ENCODE measurements at places on chromosomes 13 and 19.

GRCh38 chr19:48469289-48469881 lies at the start of gene CYTH2:
CYTH2 (plus strand) TSS chr19:48469369; CDS start chr19:48469508, 139 bp downstream.
- no peak for DNase-seq

GRCh38 chr19:591099-591958 lies 1.6 kb downstream of the HCN2 start:
- no peak for DNase-seq

DNA sequence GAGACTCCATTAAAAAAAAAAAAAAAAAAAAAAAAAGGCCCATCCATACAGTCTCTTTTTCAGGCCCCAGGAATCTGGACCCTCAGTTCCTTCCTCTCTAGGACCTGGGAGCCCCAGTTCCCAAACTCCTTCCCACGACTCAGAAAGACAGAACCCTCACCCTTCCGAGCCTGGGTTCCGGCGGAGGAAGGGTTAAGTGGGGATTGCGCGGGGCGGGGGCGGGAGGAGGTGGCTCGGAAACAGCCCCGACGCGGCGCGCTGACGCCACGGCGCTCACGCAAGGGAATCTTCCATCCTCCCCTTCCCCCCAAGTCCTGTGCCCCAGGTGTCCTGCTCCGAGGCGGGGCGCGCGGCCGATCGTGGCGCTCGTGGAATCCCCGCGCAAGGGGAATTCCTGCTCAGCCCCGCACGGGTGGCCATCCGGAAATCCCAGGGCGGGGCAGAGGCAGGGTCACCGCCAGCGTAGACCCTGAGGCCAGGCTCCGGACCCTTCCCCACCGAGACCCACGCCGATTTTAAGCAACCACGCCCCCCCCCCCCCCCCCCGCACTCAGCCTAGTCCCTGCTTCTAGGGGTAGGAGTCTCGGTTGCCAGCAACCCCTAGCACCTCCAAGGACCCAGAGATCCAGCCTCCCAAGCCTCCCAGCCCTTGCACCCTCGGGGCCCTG lies 659 bp downstream of the NFKBID start:
- peak; percentile 21 for DNase-seq

- no peak for DNase-seq
Measured at GRCh38 chr13:23450340-23451046, 17.0 kb upstream of the SACS start.

DNA sequence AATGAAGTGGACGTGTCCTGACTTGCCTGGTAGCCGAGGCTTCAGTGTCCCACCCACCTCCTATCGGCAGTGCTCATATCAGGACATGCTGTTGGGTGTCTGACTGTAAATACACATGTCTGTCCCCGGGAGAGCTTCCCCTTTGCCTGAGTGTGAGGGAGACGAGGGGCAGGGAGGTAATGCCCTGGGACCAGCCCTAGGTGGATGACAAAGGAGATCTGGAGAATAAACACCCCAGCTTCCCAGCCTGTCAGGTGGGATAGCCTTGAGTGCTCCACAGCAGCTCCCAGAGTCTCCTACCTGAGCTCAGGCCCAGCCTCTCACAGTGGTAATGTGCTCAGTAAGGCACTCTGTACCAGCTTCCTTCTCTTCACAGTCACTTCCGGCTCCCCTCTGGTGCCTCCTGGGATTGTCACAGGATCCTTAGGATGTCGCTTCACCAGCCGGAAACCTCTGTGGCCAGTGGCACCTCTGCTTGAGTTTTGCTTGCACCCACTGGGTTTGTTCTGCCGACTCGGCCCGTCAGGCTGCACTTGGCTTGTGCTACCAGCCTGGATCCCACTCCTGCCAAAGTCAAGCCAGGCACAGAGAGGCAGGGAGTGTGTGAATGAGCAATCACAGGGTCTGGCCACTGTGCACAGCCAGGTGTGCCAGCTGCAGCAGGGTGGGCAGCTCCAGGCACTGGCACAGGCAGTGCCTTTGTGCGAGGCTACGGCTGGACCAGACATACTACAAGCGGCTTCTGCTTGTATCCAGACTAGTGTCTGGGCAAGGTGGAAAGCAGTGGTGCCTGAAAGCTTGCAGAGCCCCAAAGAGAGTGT lies 54.4 kb upstream of the RGCC start:
- no peak for DNase-seq

DNA sequence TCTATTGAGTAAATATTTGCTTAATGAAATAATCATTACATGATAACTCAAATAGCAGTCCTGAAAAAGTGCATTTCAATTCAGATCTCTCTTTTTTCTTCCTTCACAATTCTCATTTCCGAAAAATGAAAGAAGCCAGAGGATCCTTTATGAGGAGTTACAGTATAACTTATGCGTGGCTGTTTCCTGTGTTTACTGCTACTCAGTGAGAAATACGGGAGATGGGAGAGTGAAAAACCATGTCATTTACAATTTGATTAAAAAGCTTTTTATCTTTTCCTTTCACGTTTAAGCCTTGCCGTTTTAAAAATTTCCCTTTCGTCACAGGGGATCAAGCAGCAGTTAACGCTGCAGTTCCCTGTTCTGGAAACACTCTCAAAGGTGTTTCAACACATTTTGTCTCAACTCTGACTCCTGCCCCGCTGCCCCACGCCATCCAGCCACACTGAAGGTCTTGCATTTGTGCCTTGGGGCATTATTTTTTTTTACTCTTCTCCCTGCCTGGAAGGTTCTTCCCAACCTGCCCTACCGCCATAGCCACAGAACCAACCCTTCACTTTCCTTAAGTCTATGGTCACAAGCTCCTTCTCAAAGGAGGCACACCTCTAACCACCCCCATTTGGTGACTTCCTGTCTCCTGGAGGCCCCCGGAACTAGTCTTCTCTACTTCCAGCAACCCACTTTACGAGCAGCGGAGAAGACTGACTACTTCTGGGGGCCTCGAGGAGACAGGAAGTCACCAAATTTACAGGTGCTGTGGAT lies 17.0 kb downstream of the KL start:
- no peak for DNase-seq

DNA sequence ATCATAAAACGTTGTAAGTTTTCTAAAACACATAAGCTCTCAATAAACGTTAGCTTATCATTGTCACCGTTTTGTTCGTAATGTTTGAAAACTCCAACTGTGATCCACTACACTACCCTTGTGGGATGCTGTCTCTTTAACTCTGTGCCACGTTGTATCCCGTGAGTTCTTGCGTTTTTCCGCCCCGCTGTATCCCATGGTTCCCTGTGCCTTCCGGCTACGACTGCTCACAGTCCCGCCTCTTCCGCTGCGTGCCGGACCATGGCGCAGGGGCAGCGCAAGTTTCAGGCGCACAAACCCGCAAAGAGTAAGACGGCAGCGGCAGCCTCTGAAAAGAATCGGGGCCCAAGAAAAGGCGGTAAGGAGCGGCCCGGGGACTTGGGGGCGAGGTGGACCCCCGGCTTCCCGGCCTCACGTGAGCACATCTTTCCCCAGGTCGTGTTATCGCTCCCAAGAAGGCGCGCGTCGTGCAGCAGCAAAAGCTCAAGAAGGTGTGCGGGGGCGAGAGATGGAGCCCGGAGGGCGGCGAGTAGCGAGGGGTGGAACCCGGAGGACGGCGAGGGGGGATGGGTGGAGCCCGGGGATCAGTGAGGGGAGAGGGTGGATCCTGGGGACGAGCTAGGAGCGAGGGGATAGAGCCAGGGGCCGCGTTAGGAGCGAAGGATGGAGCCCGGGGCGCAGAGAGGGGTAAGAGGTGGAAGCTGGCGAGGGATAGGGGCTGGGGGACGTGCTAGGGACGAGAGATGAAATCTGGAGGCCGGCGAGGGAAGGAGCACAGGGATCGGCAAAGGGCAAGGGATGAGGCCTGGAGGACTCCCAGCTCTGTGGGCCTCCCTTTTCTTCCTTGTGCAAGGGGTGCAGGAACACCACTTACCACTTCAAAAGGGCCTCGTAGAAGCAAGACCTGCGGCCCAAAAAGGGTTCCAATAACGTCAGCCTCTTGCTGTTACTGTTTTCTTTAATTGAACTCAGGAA lies at the start of gene C19orf53:
TSS of gene C19orf53 (plus strand) at position 240 of the 975 bp plus-strand sequence. CDS start at position 262, 22 bp downstream.
- DNase-seq, result peak; percentile 50

- no peak for DNase-seq
Measured at GRCh38 chr13:72651144-72651543, 76.3 kb downstream of the MZT1 start.

- no peak for DNase-seq
Measured at GRCh38 chr19:19482809-19483596, 32.3 kb downstream of the TSSK6 start.

DNA sequence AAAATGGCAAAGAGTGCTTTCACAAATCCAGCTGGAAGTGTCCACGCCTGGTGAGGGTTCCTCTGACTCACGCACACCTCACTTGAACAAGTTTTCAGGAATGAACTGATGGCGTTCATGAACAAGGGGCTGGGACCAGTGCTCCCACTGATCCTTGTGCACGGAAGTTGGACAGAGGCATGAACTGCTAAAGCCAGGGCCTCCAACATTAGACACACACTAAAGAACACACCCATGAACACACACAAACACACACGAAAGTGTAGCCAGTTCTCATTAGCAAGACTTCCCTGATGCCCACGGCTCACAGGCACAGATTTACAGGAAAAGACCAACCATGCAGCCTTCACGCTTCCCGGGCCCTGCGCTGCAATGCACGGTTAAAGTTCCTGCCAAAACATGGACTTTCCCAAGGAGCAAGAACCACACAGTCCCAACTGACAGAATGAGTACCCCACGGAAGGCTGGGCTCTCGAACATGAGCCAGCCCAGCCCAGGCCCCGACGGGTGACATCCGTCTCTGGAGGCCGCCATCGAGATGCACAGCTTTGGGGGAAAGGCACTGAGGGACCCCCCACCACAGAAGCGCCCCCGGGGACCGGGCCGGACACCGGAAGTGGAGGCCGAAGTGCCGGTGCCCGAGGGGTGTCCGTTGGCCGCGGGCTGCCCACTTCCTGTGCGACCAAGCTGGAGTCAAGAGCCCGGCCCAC lies 808 bp downstream of the DNMT1 start:
- no peak for DNase-seq

- no peak for DNase-seq
Measured at GRCh38 chr13:23325191-23325590, 108.3 kb downstream of the SACS start.

GRCh38 chr19:17159466-17160393 lies 55.4 kb upstream of the USE1 start:
- no peak for DNase-seq

- DNase-seq, result no peak
Measured at GRCh38 chr13:48320891-48321510, 17.4 kb downstream of the RB1 start.

DNA sequence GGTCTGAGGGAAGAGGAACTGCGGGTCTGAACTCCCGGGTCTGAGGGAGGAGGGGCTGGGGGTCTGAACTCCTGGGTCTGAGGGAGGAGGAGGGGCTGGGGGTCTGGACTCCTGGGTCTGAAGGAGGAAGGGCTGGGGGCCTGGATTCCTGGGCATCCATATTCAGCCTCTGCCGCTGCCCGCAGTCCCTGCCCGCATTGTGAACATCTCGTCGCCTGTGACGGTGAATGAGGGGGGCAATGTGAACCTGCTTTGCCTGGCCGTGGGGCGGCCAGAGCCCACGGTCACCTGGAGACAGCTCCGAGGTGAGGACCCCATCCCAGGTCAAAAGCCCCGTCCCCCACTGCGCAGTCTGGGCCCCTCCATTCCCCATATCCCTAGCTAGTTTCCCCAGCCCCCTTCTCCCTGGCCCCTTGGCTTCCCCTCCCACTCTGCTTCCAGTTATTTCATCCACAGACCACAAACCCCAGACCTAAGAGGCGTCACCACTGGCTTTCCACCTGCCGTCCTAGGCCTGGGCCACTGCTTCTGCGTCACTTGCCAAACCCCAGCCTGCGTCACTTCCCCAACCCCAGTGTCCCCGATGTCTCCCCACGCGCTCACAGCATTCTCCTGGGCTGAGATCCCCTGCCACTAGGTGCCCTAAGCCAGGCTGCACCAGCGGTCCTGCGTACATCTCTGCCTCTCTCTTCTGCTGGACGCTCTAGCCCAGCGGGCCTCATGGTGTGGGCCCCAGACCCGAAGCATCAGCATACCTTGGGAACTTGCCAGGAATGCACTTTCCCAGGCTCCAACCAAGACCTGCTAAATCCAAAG lies 13.9 kb downstream of the IGLON5 start:
- DNase-seq, result no peak

- no peak for DNase-seq
Measured at GRCh38 chr13:41457589-41458186, 338 bp downstream of the RGCC start.

GRCh38 chr19:1066251-1066747 lies 668 bp upstream of the ARHGAP45 start:
- DNase-seq, result no peak

DNA sequence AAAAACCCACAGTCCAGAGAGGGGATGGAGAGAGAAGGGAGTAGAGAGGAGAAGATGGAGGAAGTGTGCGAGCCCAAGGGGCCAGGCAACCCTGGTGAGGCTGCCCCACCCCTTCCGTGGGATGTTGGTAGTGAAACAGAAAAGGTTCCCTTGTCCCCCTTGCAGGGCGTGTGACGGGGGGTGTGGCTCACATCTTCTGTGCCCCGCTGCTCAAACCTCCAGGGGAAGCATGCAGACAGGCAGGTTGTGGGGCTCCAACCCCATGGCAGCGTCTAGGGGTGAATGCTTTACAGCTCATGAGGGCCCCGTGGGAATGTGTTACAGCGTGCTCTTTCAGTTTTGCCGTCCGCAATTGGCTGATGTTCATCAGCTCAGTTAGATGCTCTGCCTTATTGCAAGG lies 14.7 kb upstream of the EVI5L start:
- DNase-seq, result no peak

DNA sequence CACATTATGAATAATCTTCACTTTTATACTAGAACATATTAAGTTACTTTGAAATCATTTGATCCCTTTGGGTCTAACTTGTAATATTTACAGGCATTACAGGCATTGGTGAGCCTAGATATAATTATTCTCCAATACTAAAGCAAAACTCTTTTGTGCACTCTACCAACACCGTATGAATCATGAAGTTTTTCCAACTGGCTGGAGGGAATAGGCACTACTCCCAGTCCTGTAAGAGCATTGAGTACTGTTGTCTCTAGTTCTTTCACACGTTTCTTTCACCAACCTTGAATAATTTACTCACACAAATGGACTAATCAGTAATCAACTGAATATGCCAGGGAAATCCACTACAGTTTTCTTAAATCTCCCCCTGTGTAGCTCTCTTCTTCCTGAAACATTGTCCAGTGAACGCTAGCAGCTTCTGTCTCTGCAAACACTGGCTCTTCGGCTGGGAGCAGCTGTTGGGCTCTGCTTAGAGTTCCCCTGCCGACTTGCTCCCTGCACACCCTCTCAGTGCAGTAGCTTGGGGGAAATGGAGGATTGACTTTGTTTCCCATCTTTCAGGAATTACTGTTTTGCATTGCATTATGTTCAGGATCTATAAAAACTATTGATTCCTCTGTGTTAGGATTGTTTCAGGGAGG lies 476.7 kb downstream of the RFC3 start:
- DNase-seq, result no peak

DNA sequence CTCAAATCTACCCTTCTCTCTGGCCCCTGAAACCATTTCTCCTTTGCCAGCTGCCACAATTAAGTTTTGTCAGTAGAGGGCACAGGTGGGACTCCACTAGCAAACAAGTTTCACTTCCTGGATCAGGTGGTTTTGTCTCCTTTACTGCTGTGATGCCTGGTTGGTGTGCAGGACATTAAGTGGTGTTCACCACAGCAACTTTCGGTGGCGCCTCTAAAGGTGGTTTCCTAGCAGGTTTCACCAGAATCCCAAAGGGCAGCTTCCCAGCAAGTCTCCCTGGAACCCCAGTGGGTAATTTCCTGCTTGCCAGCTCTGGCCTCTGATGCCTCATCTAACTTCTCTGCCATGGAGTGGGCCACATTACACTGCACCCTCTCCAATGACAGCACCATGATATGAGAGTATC lies 16.6 kb downstream of the MED4 start:
- no peak for DNase-seq
